ENCODE measurements at places on chromosomes 4 and X. TPM values are rescaled to one million over a fixed set of nuclear protein-coding genes. Genes with fewer than 3 reads are reported as not detected.

The BST1 gene
- total RNA-seq = 3.8 TPM

The GAB1 gene
- 77.4 TPM for total RNA-seq

The PAGE1 gene
- total RNA-seq = not detected

The BBS12 gene
- 6.8 TPM for total RNA-seq

The COX18 gene
- total RNA-seq = 14.9 TPM

The LIMCH1 gene
- total RNA-seq = 294 TPM

The PAK3 gene
- 0.60 TPM for total RNA-seq

The CPEB2 gene
- total RNA-seq = 23.7 TPM

The CCSER1 gene
- 12.9 TPM for total RNA-seq

The YTHDC1 gene
- total RNA-seq = 52.0 TPM

The TCEAL2 gene
- total RNA-seq = not detected

The TMEM31 gene
- not detected for total RNA-seq

The FREM3 gene
- not detected for total RNA-seq

The CLCN5 gene
- 2.7 TPM for total RNA-seq

The ANXA3 gene
- 54.5 TPM for total RNA-seq

The FAM9C gene
- total RNA-seq = 0.38 TPM

The PABPC4L gene
- 0.60 TPM for total RNA-seq

The MUC7 gene
- total RNA-seq = not detected

The XK gene
- total RNA-seq = 8.7 TPM

The EFHC2 gene
- total RNA-seq = 17.5 TPM

The C4orf50 gene
- total RNA-seq = not detected

The ADGRL3 gene
- 3.7 TPM for total RNA-seq

The TCP11X2 gene
- total RNA-seq = not detected

The ASMT gene
- not detected for total RNA-seq

The ATOH1 gene
- total RNA-seq = not detected

The TLR10 gene
- total RNA-seq = not detected

The EXOSC9 gene
- 10.2 TPM for total RNA-seq

The ITGB1BP2 gene
- total RNA-seq = 105 TPM

The PHEX gene
- total RNA-seq = 0.08 TPM

The F9 gene
- total RNA-seq = not detected

The LRP2BP gene
- 2.4 TPM for total RNA-seq

The CXCL11 gene
- total RNA-seq = not detected

The GYPE gene
- total RNA-seq = 0.24 TPM

Data from Right ventricle myocardium inferior (tissue), 1 donor.